SK-N-MC (cell line): ENCODE measurements at places on chromosomes 5 and 9.

DNA sequence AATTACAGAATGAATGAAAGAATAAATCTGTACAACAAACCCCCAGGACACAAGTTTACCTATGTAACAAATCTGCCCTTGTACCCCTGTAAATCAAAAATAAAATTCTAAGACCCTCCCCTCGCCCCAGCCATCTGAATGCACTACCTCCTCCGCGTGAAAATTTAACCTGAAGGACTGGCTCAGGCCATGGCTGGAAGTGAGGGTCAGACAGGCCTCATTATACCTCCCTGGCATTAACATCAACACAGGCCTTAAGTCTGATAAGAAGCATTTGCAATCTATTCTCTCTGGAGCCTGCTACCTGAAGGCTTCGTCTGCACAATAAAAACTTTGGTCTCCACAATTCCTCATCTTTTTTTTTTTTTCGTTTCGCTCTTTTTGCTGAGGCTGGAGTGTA, 48.7 kb upstream of the TTC39B start:
- DNase-seq = no peak

DNA sequence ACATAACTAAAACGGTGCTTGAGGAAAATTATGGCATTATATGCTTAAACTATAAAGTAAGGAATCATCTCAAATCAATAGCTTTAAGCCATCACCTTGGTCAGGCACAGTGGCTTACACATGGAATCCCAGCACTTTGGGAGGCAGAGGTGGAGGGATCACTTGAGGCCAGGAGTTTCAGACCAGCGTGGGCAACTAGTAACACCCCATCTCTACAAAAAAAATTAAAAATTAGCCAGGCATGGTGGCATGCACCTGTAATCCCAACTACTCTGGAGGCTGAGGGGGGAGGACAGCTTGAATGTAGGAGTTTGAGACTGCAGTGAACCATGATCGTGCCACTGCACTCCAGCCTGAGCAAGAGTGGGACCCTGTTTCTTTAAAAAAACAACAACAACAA, 22.6 kb downstream of the ACTL7A start:
- no peak for DNase-seq

GRCh38 chr9:112396872-112397271, 17.0 kb downstream of the HSDL2 start:
- no peak for DNase-seq

DNA sequence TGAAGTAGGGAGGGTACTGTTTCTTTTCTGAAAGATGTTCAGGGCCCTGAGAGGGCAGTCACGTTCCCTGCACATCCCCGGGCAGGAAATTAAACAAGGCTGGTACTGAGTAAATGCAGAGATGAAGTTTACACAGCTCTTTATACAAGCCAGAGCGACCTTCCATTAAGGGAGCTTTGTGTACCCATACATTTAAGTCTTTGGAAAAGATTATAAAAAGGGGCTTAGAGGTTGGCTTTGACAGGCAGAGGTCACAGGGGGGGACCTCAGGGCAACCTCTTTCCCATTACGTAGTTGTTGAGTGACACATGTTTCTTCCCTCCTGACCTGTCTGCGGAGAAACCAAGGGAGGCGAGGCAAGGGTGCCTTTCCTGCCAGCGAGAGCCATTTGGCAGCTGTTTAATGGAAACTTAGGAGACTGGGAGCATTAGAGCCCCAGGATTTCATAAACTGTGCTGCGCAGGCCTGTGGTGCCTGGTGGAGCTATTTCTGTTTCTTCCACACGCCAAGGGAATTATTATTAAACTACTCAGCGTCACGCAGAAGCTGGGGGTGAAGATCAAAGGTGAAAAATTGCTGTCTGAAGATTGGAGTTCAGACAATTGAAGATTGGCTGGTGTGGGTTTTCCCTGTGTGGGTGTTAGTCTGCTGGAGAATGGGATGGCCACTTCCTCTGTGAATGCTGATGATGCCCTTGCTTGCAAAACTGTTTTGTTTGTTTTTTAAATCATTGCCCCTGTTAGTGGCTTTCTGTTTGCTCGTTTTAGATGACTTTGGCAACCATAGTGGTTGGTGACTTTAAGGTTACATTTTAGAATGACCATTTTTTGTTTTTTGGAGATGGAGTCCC, 3.2 kb upstream of the SMIM32 start:
- DNase-seq = no peak

DNA sequence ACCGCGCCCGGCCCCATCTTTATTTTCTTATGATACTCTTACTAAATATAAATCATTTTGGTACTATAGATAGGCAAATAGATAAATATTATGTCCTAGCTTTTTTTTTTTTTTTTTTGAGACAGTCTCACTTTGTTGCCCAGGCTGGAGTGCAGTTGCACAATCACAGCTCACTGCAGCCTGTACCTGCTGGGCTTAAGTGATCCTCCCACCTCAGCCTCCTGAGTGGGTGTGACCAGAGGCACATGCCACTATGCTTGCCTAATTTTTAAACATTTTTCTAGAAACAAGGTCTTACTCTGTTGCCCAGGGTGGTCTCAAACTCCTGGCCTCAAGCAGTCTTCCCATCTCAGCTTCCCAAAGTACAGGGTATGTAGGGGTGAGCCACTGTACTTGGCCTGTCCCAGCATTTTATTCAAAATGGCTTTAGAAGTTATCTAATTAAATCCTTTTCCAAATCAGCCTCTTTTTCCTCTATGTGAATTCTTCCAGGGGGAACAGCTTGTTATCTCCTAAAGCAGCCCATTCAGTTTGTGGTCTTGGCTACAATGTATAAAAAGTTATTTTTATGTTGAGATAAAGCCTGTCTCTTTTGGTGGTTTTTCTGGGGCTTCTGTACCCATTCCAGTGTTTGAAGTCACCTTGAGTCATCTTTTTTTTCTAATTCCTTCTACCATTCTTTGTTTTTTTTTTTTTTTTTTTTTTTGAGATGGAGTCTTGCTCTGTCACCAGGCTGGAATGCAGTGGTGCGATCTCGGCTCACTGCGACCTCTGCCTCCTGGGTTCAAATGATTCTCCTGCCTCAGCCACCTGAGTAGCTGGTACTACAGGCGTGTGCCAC, 12.1 kb downstream of the MELK start:
- no peak for DNase-seq

DNA sequence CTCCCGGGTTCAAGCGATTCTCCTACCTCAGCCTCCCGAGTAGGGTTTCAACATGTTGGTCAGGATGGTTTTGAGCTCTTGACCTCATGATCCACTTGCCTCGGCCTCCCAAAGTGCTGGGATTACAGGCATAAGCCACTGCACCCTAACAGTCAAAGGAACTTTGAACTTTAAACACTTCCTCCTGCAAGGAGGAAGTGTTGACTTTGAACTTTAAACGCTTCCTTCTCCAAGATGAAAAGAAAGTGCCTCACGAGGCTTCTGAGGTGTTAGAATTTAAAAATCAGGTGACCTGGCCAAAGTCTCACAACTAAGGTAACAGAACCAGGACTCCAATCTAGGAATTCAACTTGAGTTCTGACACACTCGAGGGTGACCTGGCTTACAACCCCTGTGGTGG, 150.9 kb downstream of the BRINP1 start:
- no peak for DNase-seq

- no peak for DNase-seq
Measured at GRCh38 chr5:62742207-62742606, 163.6 kb downstream of the LRRC70 start.

DNA sequence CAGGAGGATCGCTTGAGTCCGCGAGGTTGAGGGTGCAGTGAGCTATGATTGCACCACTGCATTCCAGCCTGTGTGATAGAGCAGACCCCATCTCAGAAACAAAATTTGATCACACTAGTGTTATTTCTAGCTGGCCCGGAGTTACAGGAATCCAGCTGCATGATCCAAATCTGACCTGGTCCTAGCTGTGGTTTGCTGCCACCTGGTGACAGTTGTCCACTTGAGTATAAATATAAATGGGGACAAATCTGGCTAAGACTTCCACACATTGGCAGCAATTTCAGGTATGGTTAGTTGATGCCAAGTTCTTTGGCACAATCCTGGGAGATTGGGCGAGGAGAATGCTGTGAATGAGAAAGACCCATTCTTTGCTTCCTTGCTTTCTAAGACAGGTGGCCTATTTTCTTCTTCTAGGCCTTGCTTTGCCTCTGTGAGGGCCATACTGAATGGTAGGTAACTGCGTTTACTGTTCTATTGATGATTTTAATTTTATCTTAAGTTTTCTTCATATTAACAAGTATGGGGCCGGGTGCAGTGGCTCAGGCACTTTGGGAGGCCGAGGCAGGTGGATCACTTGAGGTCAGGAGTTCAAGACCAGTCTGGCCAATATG, 35.4 kb downstream of the UBE2R2 start:
- no peak for DNase-seq
